ENCODE measurements at places on chromosomes 2 and 18.

- DNase-seq = no peak
Measured at GRCh38 chr2:75079575-75079974, 119.7 kb downstream of the TACR1 start.

GRCh38 chr2:176128172-176128981, 1.1 kb upstream of the HOXD8 start:
- DNase-seq = no peak

DNA sequence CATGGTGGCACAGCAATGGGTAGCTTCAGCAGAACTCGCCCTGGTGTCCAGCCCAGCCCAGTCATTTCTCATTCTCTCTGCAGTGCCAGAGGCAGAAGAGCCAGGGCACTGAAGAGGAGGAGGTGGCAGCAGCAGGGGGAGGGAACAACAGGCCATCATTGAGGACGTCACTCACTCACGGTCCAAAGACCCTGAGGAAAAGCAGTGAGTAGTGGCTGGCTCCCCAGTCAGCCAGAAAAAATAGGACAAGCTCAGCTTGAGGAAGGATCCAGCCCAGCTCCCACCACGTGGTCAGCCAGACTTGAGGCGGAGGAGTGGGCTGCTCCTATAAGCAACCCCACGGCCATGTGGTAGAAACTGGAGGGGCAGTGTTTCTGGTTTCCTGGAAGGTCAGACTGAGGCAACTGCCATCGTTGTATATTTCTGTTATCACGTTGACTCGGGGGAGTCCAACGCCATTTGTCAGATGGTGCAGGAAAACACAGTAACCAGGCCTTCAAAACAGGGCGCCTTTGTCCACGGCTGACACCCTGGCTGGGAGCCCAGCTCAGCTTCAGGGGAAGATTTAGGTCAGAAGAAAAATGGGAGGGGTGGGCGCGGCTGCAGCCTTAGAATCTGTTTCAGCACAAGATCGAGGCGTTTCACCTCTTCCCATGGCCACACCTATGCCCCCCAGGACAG, 19.0 kb upstream of the TMEM247 start:
- no peak for DNase-seq

- DNase-seq = no peak
Measured at GRCh38 chr2:47386551-47386950, 16.4 kb upstream of the MSH2 start.

- peak; percentile 59 for DNase-seq
Measured at GRCh38 chr2:235050980-235051351, 99.1 kb downstream of the SH3BP4 start.

- DNase-seq = peak; percentile 2
Measured at GRCh38 chr2:173159791-173160463, 84.3 kb downstream of the MAP3K20 start.

DNA sequence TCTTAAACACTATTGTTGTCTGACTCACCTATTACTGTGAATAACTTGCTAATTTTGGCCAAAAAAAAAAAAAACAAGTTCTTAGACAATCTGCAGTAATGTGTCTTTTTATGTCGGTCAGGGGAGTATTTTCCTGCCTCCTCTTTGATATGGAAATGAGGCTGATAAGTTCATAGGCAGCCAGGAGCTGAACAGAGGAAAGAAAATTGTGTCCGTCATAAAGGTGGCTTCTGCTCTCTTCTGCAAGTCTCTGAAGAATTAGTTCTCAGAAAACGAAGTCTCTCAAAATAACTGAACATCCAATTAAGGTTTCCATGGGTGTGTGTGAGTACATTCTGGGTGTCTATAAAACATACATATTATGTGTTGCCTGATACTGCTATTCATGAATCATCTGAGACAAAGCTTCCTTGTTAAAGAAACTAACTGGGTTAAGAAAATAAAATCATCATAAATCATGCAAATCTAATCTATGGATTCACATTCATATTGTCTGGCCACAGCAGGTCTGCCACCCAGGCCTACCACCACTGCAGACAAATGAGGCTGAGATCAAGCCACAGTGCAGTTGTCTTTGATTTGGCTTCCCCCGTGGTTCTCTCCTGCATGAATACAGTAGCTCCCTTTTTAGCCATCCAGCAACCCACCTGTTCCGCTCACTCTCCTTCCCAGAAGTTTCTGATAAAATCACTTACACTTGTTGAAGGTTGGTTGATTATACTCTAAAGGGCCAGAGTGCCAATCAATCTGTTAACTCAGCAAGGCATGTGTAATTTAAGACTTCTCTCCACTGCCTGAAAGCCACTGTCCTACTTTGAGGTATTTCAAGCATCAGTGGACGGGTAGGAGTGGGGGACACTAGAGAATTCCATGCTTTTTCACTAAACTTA, 19.4 kb upstream of the SP5 start:
- DNase-seq = no peak

DNA sequence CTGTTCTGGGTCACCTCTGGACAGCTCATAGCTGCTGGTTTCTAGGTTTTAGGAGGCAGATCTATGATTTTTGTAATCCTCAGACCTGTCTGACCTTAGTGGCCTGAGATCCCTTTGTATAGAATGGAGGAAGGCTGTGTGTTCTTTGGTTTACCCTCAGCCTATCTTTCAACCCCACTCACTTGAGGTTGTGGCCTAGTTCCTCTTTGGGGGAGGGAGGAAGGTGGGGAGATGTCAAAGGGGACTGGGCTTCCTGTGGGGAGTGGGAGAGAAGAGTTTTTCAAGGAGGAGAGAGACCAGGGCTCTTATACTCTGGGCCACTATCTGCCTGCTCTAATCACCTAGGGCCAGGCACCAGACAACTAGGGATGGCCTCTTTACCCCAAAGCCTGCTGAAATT, 28.5 kb downstream of the SEMA4F start:
- no peak for DNase-seq

DNA sequence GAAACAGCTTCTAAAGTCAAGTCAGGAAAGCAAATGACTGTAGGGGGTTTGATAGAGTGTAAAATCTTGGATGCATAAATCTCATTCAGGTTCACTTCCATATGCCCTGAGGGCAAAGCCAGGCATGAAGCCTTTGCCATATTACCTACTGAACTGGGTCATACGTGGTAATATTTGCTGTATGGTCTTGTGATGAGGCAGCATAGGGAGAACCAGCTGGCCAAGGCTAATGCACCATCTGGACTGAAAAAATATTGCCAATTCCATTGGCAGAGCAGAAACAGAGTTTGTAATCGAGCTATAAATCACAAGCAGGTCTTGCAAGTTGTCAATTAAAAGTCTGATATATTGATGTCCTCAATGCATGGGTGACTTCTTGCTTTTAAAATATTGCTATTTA, 243.8 kb downstream of the ERBB4 start:
- no peak for DNase-seq

- DNase-seq = no peak
Measured at GRCh38 chr2:170745305-170745704, 24.9 kb upstream of the ERICH2 start.

- DNase-seq = no peak
Measured at GRCh38 chr18:48095726-48096125, 165.3 kb upstream of the SMAD2 start.

DNA sequence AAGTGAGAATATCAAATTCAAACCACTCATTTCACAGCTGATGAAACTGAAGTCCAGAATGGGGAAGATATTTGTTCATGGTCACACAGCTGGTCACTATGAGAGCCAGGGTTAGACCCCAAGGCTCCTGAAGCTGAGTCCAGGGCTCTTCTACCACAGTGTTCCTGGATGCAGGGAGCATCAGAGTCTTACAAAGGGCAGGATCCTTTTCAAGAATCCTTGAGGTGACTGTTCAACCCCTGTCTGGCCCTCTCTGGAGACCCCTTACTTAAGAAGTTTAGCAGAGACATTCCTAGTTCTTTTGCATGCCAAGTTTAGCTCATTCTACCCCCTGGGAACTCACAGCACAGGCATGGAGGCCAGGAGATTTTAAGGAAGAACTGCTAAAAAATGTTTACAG, 15.7 kb downstream of the PROKR1 start:
- no peak for DNase-seq

GRCh38 chr18:23530195-23530594, 26.9 kb downstream of the RMC1 start:
- DNase-seq = no peak

DNA sequence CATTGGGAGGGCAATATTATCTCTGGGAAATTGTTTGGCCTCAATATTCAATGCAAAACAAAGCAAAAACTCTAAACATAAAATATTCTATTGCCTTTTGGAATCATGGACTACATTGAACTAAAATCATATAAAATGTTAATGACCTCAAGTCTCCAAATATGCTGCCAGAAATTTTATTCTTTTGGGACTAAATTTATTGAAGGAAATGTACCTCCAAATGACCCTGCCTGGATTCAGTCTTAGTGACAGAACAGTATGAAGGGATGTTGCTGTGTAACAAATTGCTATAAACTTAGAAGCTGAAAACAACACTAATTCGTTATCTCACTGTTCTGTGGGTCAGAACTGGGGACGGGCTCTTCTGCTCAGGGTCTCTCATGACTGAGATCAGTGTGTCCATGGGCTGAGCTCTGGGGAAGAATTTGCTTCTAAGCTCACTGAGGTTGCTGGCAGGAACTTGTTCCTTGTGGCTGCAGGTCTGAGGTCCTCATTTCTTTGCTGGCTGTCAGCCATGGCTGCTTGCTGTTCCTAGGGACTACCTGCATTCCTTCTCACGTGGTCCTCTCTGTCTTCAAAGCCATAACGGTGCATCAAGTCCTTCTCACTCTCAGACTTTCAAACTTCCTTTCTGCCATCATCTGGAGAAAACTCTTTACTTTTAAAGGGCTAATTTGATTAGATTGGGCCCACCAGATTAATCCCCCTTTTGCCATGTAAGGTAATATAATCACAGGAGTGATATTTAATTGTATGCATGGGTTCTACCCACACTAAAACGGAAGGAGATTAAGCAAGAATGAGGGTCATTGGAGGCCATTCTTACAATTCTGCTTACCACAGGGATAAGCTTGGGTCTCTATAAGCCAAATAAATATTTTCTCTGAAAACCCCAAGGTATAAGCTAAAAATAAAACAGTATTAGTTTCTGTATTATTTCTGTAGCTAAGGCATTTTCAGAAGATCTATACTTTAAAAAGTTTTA, 149.0 kb downstream of the ADCYAP1 start:
- DNase-seq = no peak

DNA sequence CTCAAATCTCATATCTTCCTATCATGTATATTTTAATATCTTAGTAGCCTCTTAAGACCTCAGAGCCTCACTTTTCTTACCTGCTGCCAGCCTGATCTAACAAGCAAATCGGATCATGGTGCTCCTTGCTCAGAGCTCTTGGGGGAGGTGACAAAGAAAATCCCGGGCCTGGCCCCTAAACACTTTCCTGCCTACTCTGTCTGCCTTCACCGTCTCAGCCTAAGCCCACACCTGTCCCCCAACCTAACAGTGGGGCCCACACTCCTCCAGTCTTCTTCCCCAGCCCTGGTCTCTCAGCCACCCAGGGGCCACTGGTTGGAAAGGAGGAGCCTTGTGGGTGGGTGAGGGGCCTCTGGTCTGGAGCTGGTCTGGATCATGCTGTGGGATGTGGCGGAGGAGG, 207.3 kb downstream of the HAUS1 start:
- DNase-seq = no peak

- DNase-seq = peak; percentile 1
Measured at GRCh38 chr18:9683418-9684396, 24.4 kb upstream of the RAB31 start.

- no peak for DNase-seq
Measured at GRCh38 chr2:105886029-105886454, 141.3 kb downstream of the NCK2 start.

GRCh38 chr18:66873899-66874298, 270.0 kb upstream of the CDH19 start:
- DNase-seq = no peak

DNA sequence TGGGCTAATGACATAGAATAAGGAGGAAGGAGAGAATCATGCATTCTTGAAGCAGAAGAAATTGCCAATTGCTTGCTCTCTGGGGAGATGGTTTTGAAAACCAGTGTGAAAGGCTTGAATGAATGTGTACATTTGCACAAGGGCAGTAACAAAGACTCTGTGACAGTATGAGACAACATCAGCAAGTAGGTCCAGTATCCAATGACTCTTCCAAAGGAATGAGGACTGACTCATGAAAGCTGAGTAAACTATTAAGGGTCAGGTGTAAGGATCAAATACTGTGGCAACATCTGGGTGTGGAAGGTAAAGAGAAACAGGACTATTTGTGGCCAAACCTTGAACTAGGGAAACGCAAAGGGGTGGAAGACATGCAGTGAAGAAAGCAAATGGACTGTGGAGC, 886.0 kb upstream of the CHAC2 start:
- DNase-seq = no peak

DNA sequence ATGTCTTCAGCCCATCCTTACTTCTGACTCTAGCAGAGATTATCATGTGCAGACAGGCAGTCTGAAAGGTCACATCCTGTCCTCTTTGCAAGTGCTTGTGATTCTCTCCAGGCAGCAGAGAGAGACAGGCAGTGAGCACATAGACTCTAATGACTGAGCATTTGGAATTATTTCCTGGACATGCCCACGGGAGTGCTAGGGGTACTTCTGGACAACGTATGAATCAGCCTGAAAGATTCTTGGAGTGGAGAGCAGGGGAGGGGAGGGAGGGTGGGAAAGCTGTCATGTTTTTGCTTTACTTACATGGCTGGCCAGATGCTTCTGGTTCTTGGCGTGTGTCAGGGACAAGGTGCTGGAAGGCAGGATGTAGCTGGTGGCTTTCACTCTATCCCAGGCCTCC, 150.6 kb downstream of the RIF1 start:
- no peak for DNase-seq

DNA sequence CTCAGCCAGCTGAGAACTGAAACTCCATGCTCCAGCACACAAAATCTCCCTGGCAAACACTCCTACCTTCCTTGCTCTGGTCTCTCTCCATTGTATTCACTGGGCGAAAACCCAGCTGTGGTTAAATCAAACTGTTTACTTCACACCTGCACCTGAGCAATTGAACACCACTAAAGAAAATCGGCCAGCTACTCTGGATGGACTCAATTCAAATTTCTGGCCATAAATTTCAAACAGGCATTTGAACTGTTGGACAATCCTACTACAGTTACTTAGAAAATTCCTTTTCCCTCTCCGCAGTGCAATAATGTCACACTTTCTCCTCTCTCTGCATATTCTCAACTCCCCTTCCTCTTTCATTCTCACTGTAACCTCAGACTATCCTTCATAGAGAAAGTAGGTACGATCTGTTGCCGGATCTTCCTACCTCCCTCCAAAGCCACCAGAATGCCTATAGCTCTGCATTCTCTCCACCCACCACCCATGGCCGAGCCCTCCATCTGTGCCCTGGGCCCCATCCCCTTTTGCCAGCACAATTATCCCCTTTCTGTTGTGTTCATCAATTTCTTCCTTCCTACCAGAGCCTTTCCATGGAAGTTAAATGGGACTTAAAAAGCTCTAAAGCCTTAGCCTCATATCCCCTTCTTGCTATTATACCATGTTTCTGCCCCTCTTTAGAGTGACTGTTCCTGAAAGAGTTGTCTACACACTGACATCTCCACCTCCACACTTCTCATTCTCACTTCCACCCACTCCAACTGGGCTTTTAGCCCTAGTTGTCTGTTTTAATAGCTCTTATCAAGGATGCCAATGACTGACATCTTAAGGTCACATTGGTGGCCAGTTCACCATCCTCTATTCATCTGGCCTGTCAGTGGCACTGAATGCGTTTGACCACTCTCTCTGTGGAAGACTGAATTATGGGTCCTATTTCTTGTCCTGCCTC, 127.5 kb upstream of the SLC1A4 start:
- DNase-seq = no peak
